ENCODE measurements at places on chromosomes 11 and 22.

DNA sequence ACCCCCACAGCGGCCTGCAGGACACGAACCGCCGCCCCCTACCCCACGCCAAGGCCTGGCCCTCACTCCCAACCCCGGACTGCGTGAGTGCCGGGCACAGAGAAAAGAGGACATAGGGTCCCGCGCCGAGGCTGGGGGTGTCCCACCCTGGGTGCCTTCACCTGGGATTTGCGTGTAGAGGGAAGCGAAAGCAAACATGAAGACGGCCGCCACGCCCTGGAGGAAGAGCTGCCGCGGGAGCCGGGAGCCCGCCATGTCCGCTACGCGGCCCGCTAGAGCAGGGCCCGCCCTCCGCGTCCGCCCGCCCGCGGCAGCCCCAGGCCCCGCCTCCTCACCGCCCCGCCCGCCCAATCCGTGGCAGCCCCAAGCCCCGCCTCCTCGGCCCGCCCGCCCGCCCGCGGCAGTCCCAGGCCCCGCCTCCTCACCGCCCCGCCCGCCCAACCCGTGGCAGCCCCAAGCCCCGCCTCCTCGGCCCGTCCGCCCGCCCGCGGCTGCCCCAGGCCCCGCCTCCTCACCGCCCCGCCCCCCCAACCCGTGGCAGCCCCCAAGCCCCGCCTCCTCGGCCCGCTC, at the start of gene LMF2:
LMF2 (minus strand) TSS at position 282 of the 570 bp plus-strand sequence; CDS start at position 255, 27 bp downstream.
- no peak for DNase-seq

DNA sequence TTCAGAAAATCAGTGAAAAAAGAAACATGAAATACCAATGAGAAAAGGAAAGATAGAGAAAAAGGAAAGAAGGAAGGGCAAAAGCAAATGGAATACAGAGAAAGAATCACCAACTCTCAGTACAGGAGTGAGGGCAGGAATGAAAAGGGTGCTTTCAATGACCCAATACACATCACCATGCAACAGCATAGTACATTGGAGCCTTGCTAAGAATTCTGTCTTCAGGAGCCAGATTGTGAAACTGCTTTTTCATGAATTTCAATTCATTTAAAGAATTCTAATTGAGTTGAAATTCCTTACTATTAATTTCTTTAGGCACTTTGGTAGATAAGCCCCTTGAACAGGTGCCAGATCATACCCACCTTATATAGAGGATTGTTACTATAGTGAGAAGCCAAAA, 34.9 kb downstream of the BLID start:
- no peak for DNase-seq

GRCh38 chr11:46367916-46368267, 13.6 kb upstream of the MDK start:
- no peak for DNase-seq

DNA sequence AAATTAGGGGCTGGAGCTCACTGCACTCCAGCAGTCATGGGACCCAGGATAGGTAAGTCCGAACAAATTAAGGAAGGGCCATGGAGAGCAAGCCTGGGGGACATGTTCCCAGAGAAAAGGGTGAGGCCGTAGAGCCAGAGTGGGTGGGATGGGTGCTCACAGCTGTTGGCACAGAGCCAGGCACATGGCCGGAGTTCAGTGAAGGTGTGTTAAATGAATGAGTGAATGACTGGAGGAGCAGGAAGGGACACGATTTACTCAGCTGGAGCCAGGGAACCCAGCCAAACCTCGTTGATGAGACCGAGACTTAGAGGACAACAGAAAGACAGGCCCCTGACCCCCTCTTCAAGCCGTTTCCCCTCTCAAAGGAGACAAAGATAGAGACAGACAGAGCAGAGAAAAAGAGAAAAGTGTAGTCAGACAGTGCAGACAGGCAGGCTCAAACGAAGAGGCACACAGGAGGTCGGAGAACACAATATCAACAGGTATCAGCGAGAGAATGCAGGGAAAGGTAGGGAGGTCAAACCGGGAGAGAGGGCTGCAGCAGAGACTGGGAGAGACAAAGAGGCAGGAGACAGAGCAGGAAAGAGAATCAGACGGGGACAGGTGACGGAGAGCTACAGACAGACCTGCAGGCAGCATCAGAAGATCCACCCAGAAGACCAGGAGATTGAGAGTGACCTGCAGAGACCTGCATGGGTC, 590 bp downstream of the SLCO2B1 start:
- no peak for DNase-seq

GRCh38 chr22:20013382-20013871, 3.2 kb downstream of the ARVCF start:
- no peak for DNase-seq

DNA sequence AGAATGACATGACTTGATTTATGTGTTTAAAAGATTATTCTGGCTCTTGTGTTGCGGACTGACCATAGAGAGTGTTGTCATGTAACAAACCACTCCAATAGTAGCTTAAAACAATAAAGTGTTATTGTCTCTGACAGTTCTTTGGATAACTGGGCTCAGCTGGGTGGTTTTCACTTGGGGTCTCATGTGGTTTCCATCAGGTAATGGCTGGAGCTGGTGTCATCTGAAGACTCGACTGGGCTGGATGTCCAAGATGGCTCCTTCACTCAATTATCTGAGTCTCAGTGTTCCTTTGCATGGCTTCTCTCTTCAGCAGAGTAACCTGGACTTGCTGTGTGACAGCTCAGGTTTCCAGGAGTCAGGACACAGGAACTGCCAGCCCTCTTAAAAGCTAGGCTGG, 104.3 kb upstream of the NNMT start:
- DNase-seq: no peak

Measured in LNCaP clone FGC (cell line).